Vagina (tissue), 2 donors: ENCODE measurements at places on chromosomes 12 and 14.
A peak's percentile ranks its signal among the peaks of the same experiment; 100 is the strongest.

GRCh38 chr12:13489246-13489645 is 292.7 kb downstream of the EMP1 start:
- H3K27me3 ChIP-seq = no peaks in the 10 kb centered on the region
- no peaks in the 10 kb centered on the region for H3K4me1 ChIP-seq
- no peak overlapping the region for H3K27ac ChIP-seq
- H3K4me3 ChIP-seq = no peak overlapping the region

DNA sequence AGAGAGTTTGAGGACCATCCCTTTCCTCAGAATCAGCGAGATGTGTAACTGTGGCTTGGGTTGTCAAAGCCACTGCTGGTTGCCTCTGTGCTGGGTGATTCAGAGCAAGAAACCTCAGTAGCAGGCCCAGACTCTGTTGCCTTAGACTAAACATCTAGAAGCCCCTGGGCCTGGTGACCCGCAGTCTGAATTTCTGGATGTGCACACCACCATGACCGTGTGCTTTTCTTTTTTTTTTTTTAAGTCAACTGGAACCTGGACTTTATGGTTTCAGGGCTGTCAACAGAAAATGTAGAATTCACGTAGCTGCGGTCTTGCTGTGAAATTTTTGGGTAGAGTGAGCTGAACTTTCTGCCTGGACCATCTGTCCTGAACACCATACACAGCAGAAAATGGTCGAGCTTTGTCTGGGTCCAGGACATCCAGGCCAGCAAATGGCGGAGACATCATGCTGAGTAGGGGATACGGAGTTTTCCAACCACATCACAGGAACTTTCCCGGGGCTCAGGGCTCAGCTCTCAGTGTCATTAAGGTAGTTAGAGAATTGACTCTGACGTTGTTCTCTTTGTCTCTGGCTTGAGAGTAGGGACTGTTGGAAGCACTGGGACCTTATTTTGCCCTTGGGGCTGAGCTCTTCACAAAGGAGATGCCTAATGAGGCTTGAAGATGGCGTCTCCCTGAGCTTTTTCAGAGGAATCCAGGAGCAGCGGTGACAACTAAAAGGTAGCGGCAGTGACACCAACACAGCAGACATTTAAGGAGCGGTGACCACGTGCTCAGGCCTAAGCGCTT is 23.0 kb upstream of the BATF start:
- no peaks in the 10 kb centered on the region for H3K27me3 ChIP-seq
- H3K4me3 ChIP-seq = no peak overlapping the region
- no peak overlapping the region for H3K27ac ChIP-seq
- DNase-seq = no peak
- no peaks in the 10 kb centered on the region for H3K36me3 ChIP-seq

DNA sequence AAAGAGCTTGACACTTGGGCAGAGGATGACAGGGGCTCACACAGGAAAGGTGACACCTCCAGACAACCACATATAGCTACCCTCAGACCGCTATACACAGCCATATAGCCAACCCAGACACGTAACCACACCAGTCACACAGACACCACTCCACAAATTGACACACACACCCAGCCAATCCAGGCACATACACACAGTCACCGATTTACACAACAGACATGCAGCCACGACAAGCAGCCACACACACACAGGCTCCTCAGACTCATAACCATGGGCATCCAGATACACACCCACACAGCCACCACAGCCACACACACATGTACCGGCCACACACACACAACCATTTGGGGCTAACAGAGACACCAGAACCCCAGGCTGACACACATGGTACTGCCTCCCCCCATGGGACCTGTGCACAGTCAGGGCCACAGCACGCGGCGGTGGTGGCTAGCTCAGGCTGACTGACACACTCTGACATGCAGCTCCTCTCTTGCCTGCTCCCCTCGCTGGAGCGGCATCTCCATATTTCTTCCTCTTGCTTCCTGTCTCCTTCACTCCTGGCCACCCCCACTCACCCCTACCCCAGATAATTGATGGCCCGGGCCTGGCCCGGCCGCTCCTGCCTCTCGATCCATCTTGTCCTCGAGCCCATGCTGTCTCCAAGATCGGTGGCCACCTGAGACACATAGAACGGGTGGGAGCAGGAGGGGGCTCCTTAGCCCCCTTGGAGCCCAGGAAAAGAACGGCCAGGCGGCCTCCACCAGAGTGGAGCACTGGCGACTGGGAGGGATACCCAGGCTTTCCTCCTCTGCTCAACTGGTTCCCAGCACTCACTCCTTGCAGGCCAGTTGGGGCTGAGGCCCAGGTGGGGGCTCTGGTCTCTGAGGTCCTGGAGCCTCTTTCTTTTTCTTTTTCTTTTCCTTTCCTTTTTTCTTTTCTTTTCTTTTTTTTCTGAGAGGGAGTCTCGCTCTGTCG is 6.0 kb upstream of the SHMT2 start:
- no peak overlapping the region for H3K4me3 ChIP-seq
- H3K36me3 ChIP-seq = no peaks in the 10 kb centered on the region
- H3K27ac ChIP-seq = no peak overlapping the region

DNA sequence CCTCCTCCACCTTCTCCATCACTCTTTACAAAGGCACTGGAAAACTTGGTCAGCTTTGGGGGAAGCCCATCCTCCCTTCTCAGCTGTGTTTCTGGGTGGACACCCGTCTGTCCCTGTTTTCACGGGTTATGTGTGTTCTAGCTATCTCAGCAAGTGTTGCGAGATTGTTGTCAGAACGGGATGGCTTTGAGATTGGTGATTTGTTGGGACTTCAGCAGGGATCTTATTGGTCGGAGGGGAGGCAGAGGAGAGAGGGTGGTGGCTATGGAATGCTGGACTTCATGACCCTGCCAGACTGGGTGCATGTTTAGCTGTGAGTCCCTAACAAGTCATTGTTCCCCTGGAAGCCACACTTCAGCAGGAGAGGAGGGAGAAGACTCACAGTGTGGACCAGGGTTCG is 2.1 kb downstream of the USP5 start:
- H3K27ac ChIP-seq = peak overlapping the region; percentile 84
- no peaks in the 10 kb centered on the region for H3K27me3 ChIP-seq
- no peaks in the 10 kb centered on the region for H3K36me3 ChIP-seq
- H3K4me3 ChIP-seq = no peak overlapping the region
- H3K4me1 ChIP-seq = peaks cover 21% of the 10 kb centered on the region

DNA sequence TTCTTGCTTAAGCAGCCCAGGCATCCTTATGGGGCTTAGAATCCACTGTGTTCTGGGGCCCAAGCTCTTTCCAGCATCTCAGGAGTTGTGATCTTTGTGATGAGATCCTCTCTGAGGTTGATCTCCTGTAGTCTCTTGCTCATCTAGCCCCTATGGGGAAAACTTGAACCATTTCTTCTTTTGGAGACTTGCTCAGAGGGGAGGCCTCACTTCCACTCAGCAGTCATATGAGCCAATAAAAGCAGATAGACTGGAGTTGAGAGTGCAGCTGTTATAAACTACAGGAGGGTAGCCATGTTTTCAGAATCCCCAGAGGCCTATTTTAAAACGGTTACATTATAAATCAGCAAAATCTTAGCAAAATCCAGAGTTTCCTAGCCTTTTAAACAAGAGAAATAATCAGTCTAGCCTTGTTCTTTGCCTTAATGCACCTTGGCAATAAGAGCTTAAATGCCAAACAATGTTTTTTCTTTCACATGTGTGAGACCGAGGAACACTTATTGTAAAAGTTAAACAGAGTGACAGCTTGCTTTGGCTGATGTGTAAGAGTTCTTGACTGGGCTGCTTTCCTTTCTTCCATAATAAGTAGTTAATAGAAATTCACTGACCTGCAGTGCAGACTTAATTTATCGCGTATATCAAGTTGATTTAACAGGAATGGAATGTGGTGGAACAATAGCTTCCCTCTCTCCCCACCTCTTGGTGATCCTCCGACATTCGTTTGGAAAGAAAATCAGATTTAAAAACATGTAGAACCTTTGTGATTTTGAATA is 168.3 kb downstream of the NEDD1 start:
- H3K4me1 ChIP-seq = peaks cover 6% of the 10 kb centered on the region
- H3K36me3 ChIP-seq = no peaks in the 10 kb centered on the region
- H3K27ac ChIP-seq = no peak overlapping the region
- H3K27me3 ChIP-seq = no peaks in the 10 kb centered on the region

DNA sequence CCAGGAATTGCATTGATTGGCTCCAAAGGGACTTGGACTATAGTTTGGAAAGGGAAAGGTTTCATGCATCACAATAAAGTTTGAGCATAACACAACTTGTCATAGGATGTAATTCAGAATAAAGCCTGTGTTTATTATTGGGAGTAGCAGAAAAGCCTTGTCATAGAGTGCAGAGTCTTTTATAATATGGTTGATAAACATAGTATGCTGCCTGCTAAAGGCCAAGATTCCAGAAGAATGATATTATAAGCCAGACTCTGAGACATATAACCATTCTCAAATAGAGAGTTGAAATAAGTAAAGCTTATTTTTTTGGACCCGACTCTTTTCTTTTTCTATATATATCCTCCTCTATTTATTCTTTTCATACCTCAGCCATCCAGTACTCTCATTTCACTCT is 207.3 kb downstream of the LRIG3 start:
- DNase-seq = no peak
- H3K27me3 ChIP-seq = no peaks in the 10 kb centered on the region
- peaks cover 5% of the 10 kb centered on the region for H3K4me1 ChIP-seq
- no peak overlapping the region for H3K4me3 ChIP-seq
- no peak overlapping the region for H3K27ac ChIP-seq

GRCh38 chr12:46785382-46785781 is 40.4 kb downstream of the SLC38A4 start:
- no peak for DNase-seq
- H3K4me3 ChIP-seq = no peak overlapping the region
- no peaks in the 10 kb centered on the region for H3K27me3 ChIP-seq
- H3K36me3 ChIP-seq = no peaks in the 10 kb centered on the region
- no peak overlapping the region for H3K27ac ChIP-seq

- H3K27ac ChIP-seq = no peak overlapping the region
- H3K36me3 ChIP-seq = no peaks in the 10 kb centered on the region
- H3K4me1 ChIP-seq = peaks cover 19% of the 10 kb centered on the region
- no peak overlapping the region for H3K4me3 ChIP-seq
Observed at GRCh38 chr14:99951085-99951484, 114.1 kb upstream of the EVL start.

- no peak for DNase-seq
- H3K4me3 ChIP-seq = no peak overlapping the region
- H3K4me1 ChIP-seq = no peaks in the 10 kb centered on the region
- H3K36me3 ChIP-seq = no peaks in the 10 kb centered on the region
- H3K27me3 ChIP-seq = no peaks in the 10 kb centered on the region
Observed at GRCh38 chr12:71639341-71639760, 24.3 kb downstream of the ZFC3H1 start.

DNA sequence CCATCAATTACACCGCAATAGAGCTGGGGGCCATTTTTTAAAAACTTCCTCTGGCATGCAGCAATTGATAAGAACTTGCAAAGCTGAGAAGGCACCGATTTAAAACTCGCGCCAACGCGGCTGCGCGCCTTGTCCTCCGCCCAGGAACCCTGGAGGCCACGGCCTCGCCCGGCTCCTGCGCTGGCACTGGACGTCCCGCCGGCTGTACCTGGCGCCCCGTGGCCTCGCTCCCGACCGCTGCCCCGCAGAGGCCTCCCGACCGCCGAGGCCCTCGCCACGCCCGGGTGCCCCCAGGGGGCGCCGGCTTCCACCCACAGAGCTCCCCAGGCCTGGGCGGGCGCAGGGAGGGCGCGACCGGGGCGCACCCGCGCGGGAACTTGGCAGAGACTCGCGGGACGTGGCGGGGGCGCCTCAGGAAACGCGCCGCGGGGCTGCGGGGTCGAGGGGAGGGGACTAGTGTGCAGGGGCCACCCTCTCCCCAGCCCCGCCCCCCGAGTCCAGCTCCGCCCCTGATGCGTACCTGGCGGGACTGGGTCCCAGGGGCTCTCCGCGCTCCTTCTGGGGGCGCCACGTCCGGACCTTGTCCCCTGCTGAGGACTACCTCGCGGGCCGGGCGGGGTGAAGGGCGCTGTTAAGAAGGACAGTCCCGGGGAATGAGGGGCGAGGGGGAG is 65.7 kb downstream of the TNFAIP2 start:
- H3K4me3 ChIP-seq = peak overlapping the region; percentile 59
- no peaks in the 10 kb centered on the region for H3K36me3 ChIP-seq
- peaks cover 13% of the 10 kb centered on the region for H3K4me1 ChIP-seq
- no peaks in the 10 kb centered on the region for H3K27me3 ChIP-seq
- DNase-seq = no peak
- peak overlapping the region; percentile 63 for H3K27ac ChIP-seq

DNA sequence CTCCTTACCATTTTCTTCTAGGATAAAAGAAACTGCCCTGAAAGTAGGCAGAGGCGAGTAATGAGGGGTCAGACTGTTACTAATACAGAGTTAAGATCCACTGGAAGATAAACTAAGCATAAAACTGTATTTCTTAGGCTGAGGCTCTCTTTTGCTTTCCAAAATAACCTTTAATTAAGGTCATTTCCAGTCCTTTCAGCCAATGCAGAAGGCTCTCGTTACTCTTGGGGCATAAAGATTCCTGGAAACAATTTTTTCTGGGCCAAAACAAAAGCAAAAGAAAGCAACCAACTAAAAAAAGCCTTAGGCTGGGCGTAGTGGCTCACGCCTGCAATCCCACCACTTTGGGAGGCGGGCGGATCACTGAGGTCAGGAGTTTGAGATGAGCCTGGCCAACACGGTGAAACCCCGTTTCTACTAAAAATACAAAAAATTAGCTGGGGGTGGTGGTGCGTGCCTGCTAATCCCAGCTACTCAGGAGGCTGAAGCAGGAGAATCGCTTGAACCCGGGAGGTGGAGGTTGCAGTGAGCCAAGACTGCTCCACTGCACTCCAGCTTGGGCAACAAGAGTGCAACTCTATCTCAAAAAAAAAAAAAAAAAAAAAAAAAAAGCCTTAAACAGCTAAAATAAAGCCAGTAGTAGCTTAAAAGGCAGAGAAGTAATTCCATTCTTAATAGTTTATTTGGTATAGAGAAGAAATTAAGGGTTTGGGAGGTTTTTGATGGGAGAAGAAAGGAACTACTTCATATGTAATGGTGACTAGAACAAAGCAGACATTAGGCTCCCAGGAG is 68.9 kb upstream of the STAC3 start:
- H3K27me3 ChIP-seq = no peaks in the 10 kb centered on the region
- no peak for DNase-seq
- no peaks in the 10 kb centered on the region for H3K36me3 ChIP-seq
- no peak overlapping the region for H3K4me3 ChIP-seq

GRCh38 chr14:67435603-67436002 is 23.6 kb upstream of the PLEK2 start:
- H3K27ac ChIP-seq = no peak overlapping the region
- peaks cover 4% of the 10 kb centered on the region for H3K4me1 ChIP-seq
- H3K4me3 ChIP-seq = no peak overlapping the region
- DNase-seq = no peak
- H3K27me3 ChIP-seq = no peaks in the 10 kb centered on the region
- H3K36me3 ChIP-seq = no peaks in the 10 kb centered on the region

DNA sequence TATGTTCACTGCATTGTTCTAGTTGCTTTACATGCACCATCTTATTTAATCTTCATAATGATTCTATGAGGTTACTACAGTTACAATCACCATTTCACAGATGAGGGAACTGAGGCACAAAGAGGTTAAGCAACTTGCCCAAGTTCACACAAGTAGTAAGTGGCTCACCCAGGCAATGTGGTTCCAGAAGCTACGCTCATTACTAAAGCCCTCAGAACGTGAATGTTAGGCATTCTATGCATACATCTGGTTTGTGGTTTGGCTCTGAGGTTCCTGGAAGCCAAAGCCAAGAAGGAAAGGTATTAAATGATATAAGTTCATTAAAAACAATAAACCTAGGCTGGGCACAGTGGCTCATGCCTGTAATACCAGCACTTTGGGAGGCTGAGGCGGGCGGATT is 14.4 kb upstream of the VRTN start:
- H3K4me3 ChIP-seq = no peak overlapping the region
- H3K27me3 ChIP-seq = no peaks in the 10 kb centered on the region
- no peak overlapping the region for H3K27ac ChIP-seq
- no peak for DNase-seq
- H3K36me3 ChIP-seq = no peaks in the 10 kb centered on the region

- H3K4me3 ChIP-seq = no peak overlapping the region
- DNase-seq = no peak
- H3K4me1 ChIP-seq = peaks cover 8% of the 10 kb centered on the region
- H3K36me3 ChIP-seq = no peaks in the 10 kb centered on the region
- no peak overlapping the region for H3K27ac ChIP-seq
Observed at GRCh38 chr12:59695379-59695778, 99.5 kb downstream of the SLC16A7 start.
